ENCODE measurements at places on chromosomes 16 and 17. TPM values are rescaled to one million over a fixed set of nuclear protein-coding genes. Genes with fewer than 3 reads are reported as not detected.

Gene MYH13
- 2.6 TPM for total RNA-seq

- no peak for DNase-seq
- peaks cover 13% of the 10 kb centered on the region for H3K36me3 ChIP-seq
Measured at GRCh38 chr16:67932462-67932840, 789 bp upstream of the CTRL start.

Gene ANKS4B
- 9.0 TPM for total RNA-seq

GRCh38 chr17:8005967-8006730, 3.7 kb downstream of the GUCY2D start:
- no peaks in the 10 kb centered on the region for H3K36me3 ChIP-seq
- no peak for DNase-seq
- no peak overlapping the region for H3K4me3 ChIP-seq
- no peak overlapping the region for H3K27ac ChIP-seq

DNA sequence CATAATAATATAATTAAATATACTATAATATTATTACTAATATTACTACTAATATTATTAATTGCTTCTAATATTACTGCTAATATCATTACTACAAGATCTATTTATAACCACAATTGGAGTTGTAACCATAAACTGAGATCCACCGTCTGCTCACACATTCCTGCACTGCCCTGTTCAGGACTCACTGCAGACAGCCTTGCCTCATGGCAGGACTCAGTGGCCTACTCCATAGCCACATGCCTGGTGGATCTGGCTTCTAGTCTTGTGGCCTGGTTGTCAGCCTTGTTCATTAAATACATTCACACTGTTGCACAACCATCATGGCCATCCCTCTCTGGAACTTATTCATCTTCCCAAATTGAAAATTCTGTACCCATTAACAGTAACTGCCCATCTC, 48.0 kb downstream of the SRL start:
- no peaks in the 10 kb centered on the region for H3K27me3 ChIP-seq
- no peak overlapping the region for H3K4me3 ChIP-seq
- no peaks in the 10 kb centered on the region for H3K4me1 ChIP-seq
- no peak for DNase-seq
- H3K36me3 ChIP-seq = no peaks in the 10 kb centered on the region
- no peak overlapping the region for H3K27ac ChIP-seq

Data from stomach (tissue), 19 donors.